ENCODE measurements at places on chromosomes 12 and 14.

DNA sequence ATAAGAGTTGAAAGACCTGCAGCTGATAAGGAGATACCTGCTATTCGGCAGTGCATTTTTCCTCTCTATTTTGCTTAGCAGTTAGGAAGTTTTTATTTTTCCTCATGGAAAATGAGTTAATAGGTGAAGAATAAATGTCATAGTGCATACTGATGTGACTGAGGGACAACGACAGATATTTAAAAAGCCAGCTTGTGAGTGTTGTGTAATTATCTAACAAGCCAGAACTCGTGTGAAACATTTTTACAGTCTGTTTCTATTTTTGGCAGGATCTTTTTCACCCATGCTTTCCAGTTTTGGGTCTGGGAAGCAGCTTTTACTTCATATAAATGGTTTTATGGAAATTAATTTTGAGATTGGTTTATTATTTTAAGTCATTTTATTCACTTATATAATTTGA, 2.9 kb downstream of the FBXO34 start:
- DNase-seq = no peak

DNA sequence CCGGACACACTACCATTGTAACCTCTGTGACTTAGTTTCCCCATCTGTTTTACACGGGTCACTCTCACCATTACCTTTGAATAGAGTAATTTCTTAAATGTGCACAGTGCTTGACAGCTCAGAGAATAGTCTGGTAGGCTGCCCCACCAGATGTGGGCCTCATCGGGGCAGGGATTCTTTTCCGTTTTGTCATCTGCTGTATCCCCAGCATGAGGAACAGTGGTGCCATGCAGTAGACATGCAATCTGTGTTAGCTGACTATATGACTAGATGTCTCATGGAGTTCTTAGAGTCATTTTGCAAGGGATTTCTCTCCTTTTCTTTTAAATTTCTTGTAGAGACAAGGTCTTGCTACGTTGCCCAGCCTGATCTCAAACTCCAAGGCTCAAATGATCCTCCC, 44.9 kb upstream of the PLEKHG3 start:
- DNase-seq = no peak

- no peak for DNase-seq
Observed at GRCh38 chr12:66960704-66961690, 282.1 kb upstream of the GRIP1 start.

GRCh38 chr14:90698379-90698869, 117.8 kb downstream of the TTC7B start:
- DNase-seq = peak; percentile 69

DNA sequence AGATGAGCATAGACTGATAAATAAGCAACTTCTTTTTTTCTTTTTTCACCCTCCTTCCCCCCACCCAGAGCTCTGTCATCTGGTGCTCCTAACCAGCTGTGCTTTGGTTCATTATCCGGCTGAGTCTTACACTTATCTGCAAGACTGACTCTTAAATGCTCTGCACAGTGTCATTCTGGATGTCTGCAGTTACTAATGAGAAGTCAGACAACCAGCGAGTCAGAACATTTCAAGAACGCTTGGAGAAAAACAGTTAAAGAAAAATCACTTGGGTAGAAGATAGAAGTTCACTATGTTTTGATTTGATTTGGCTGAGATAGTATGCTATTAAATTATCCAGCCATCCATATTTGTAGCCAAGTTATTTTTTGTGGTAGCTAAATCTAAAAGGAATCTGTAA, 328.9 kb upstream of the PRICKLE1 start:
- peak; percentile 59 for DNase-seq

DNA sequence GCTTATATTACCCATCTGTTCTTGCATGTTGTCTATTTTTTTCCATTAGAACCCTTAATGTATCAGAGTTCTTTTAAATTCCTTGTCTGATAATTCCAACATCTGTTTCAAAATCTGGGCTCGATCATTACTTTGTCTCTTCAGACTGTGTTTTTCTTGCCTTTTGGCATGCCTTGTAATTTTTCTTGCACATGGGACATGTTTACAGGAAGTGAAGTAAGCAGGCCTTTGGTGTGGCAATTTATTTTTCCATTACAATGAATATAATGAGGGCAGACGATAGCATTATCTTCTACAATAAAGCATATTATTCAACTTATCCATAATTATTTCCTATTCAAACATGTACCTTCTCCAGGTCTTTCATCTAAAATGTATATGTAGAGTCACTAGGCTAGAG, 48.3 kb downstream of the STXBP6 start:
- no peak for DNase-seq

- DNase-seq = no peak
Observed at GRCh38 chr14:103541709-103542604, 13.0 kb downstream of the TRMT61A start.

- peak; percentile 27 for DNase-seq
Observed at GRCh38 chr12:43988838-43989560, 153.1 kb downstream of the TMEM117 start.

DNA sequence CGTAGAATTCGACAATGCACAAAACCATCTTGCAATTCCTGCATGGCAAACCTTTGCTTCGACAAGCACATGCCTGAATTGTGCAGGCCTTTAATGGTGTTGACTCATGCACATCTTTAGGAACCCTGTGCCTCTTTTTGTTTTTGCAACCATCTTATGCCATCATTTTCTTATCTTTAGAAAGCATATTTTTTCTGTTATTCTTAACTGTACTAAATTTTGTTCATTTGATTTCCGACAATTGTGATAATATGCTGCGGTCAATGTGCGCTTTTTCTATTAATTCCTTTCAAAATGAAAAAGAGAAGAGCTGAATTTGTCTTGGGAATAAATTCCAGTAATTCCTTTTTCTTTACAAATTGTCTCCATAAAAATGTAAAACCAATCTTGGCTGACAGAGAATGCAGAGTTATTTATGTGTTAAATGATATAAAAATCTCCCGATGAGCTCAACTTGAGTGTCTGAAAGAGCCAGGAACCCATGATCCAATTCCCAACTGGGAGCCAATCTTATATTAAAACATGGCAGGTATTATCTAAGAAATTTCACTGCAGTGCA, 20.1 kb upstream of the CDK17 start:
- DNase-seq = peak; percentile 20

DNA sequence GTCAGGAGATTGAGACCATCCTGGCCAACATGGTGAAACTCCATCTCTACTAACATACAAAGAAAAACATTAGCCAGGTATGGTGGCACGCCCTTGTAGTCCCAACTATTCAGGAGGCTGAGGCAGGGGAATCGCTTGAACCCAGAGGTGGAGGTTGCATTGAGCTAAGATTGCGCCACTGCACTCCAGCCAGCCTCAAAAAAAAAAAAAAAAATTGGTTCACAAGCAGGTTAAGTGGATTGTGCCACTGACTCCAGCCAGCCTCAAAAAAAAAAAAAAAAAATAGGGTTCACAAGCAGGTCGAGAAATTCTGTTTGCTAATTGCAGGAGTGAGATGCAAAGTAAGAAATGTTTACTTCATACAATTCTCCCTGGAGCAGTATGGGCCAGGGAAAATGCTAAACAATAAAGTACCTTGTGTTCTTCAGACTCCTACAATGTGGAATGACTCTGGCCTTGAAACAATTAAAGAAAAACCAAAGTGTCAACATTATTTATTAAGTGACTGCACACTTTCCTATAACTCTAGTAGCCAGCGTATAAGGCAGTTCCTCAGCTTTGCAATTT, 6.1 kb downstream of the EDDM3B start:
- DNase-seq = no peak

Data from astrocyte (in vitro differentiated cells and primary cell).